ENCODE measurements at places on chromosomes 11 and 22. TPM values are rescaled to one million over a fixed set of nuclear protein-coding genes. Genes with fewer than 3 reads are reported as not detected.

DNA sequence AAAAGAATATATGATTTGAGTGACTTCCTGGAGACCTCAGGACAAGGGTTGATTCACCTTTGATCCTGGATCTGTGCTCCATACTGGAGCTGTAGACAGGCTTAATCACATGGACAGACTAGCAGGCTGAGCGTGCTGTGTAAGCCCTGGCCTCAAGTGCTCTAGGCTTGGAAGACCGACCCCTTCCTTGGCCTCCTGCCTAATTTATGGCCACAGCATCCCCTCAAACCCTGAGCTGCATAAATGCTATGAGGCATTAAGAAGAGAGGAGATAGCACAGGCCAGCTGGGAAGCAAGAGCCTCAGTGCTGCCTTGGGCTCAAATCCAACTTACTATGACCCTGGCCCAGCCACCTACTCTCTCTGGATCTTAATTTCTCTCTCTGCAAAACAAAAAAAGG lies 385.1 kb downstream of the BUD13 start:
- H3K4me3 ChIP-seq: no peak overlapping the region
- DNase-seq: no peak
- no peaks in the 10 kb centered on the region for H3K36me3 ChIP-seq
- H3K4me1 ChIP-seq: no peaks in the 10 kb centered on the region
- no peaks in the 10 kb centered on the region for H3K27me3 ChIP-seq

- H3K4me1 ChIP-seq: no peaks in the 10 kb centered on the region
- H3K4me3 ChIP-seq: no peak overlapping the region
- no peaks in the 10 kb centered on the region for H3K36me3 ChIP-seq
- DNase-seq: no peak
- H3K27ac ChIP-seq: no peak overlapping the region
- H3K27me3 ChIP-seq: no peaks in the 10 kb centered on the region
Measured at GRCh38 chr11:5564259-5565019, 16.1 kb upstream of the OR52H1 start.

Gene OR56A1
- not detected for total RNA-seq

Gene ZP1
- total RNA-seq: not detected

Gene KCNK4
- total RNA-seq: 0.44 TPM
